ENCODE measurements at places on chromosomes 4 and X.

DNA sequence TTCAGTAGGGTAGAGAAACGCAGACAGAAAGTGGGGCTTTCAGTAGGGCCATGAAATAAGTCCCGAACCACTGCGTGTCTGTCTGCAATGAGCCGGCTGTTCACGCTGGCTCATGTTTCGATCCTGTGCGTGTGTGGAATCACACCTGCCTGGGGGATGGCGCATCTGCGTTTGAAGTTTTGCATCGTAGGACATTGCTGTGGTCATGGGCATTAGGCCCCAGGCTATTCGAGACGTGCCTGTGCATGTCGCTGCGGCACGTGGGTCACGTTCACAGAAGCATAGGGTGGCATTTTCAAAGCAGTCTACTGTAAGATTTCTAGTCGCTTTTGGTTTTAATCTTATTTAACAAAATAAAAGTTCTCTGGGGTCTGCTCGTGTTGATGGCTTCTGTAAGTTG is 25.5 kb upstream of the HGFAC start:
- no peak for DNase-seq

DNA sequence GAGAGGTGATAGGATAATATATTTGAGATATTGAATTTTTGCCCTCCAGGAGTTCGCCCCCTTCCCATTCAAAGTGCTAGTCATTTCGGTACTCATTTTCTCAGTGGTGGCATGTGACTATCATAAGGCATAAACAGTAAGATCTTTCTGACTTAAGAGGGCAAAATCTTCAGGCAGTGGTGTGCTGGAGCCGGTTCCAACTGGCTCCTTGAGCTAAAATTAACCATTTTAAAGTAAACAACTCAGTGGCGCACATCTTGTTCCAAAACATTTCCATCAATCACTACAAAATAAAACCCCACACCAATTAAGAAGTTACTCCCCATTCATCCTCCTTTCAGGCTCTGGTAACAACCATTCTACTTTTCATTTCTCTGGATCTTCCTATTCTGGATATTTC is 43.3 kb downstream of the LUZP4 start:
- no peak for DNase-seq

GRCh38 chr4:166594326-166594946 is 639.9 kb downstream of the SPOCK3 start:
- no peak for DNase-seq

GRCh38 chr4:25085671-25086070 is 54.9 kb upstream of the LGI2 start:
- DNase-seq, result no peak

DNA sequence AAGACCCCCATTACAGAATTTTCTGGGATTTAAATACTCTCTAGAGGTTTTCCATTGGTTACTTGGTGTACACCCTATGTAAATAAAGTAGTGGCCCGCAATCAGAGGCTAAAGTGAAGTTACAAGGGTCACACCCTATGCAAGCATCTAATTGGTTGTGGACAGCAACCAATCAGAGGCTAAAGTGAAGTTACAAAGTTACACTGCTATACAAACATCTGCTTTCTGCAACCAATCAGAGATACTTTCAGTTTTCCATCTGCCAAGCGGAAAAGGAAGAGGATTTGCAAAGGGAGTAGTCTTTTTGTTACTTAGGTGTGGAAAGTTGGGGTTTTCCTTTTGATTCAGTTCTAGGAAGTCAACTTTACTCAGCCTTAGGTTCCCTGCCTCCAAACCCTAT is 2.0 kb upstream of the ATRX start:
- no peak for DNase-seq

DNA sequence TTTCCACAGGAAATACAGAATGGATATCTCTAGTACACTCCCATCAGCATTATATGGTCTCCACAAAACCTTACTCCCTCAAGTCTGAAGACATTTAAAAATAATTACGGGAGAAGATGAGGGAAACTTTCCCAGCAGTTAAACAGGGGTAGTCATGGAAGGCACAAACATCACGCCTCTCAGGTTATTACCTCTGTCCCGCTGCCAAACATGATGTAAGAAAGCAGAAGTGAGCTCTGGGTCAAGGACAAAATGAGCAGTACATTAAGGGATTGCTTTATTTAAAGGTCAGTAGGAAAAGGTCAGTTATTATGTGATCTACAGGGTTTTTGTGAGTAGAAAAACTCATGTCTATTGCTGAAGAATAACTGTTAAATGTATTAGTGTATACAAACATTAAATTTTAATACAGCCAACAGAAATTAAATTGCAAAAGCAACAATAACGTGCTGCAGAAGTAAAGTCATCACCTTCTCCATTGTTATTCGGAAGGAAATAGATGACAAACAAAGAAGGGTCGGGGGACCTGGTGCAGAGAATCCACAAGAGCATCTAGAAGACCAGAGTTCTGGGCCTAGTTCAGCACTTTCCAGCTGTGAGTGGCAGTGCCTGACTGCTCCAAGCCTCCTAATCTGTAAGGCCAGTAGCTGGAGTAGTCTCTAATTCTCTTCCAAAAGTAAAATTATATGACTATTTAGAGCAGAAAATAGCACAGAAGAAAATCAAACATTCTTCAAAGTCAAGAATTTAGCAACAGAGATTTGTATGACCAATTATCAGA is 171.2 kb downstream of the PPP3CA start:
- DNase-seq, result no peak

GRCh38 chr4:158090323-158090722 is 82.5 kb downstream of the GASK1B start:
- no peak for DNase-seq

- DNase-seq, result no peak
Measured at GRCh38 chr4:72319601-72320021, 249.4 kb downstream of the ADAMTS3 start.

DNA sequence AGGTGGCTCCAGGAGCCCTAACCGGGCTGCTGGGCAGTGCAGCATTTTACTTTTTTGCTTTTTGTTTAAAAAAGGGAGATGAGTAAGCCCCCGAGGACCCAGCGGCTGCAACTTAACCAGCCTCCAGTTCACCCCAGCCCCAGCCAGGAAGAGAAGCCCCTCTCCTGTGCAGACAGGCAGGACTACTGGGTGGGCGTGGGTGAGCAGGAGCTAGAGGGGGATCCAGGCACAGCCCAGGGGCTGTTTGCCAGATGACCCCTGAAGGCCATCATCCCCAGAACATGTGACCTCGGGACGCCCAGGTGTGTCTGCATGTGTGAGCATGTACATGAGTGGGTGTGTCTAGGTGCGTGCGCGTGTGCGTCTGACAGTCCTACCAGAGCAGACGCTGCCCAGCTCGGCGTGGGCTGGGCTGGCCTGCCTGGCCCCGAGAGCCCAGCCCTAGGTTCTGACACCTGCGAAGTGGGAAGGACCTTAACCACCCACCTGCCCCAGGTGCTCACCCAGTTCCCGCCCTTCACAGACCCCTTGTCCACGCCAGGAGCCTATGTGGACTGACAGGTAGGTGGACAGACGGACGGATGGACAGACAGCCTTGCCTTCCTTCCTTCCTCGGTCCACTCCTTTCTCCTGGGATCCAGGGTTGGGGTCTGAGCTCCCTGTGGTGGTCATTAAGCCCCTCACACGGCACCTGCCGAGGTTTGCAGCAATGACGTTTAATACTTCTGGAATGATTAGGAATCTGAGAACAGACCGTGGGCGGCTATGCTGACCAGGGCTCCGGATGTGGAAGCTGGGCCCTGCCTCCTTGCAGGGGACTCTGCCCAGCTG is 7.8 kb upstream of the HAUS3 start:
- no peak for DNase-seq

GRCh38 chr4:53919535-53919934 is 144.9 kb downstream of the CHIC2 start:
- no peak for DNase-seq

DNA sequence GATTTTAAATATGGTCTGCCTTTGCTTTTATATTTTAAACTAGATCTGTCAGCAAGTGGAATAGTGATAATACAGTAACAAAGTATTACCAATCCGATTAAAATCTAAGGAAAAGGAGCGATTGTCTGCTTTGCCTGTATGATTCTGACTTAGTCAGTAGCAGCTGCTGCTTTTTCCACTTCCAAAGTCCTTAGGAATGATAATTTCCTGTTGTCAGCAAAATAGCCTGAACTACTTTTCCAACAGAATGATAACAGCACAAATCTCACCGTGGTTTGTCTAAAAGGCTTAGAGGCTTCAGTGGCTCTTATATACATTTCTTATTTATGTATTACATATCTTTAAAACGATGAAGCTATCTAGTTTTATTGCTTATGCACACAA is 290.0 kb downstream of the ANK2 start:
- no peak for DNase-seq
